ENCODE measurements at places on chromosomes 5 and 9.

GRCh38 chr5:62043289-62044280 is 262.4 kb upstream of the KIF2A start:
- DNase-seq: no peak

- DNase-seq: peak; percentile 23
Measured at GRCh38 chr9:104092875-104093600, 1.1 kb upstream of the SMC2 start.

- peak; percentile 10 for DNase-seq
Measured at GRCh38 chr5:139068494-139069151, 129.5 kb downstream of the SIL1 start.

- peak; percentile 70 for DNase-seq
Measured at GRCh38 chr9:112074250-112075008, 100.7 kb downstream of the SUSD1 start.

GRCh38 chr5:111854186-111854585 is 97.2 kb upstream of the NREP start:
- no peak for DNase-seq

- no peak for DNase-seq
Measured at GRCh38 chr9:2040828-2041227, 25.7 kb downstream of the SMARCA2 start.

- DNase-seq: no peak
Measured at GRCh38 chr5:143259254-143259605, 144.3 kb downstream of the NR3C1 start.

DNA sequence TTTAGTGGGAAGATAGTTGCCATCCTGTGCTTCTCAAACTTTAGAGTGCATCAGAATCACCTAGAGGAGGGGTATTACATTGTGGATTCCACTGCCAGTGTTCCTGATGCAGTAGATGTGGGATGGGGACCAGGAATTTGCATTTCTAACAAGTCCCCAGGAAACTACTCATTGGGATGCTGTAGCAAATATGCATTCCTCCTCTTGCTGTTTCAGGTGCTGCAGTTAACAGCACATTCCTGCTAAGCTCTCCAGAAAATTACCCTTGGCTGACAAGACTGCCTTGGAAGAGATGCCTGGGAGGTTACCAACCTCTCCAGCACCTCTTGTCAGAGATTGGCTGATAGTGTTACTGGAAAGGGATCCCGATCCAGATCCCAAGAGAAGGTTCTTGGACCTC is 270.5 kb downstream of the OSTF1 start:
- no peak for DNase-seq

- peak; percentile 53 for DNase-seq
Measured at GRCh38 chr5:472076-472655, 29.2 kb downstream of the EXOC3 start.

DNA sequence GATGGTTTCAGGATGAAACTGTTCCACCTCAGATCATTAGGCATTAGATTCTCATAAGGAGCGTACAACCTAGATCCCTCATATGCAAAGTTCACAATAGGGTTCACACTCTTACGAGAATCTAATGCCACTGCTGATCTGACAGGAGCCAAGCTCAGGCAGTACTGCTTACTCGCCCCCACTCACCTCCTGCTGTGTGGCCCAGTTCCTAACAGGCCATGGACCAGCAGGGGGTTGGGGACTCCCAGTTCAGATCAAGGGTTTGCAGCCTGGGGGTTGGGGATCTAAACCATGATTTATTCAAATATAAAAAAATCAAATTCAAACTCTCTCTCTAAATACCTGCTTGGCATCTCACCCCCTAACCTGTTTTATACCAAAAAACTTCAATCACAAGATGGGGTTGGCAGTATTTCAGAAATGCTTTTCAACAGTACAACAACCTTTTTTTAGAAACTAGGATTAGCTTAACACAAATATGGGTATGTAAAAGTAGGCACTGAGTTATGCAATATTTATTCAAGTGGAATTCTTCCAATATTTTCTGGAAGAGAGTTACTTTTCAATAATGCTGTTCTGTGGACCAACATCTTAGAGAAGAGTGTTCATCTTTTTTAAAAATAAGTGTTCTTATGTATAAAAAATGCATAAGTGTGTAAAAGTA is 30.1 kb upstream of the SLC12A2 start:
- DNase-seq: peak; percentile 1

DNA sequence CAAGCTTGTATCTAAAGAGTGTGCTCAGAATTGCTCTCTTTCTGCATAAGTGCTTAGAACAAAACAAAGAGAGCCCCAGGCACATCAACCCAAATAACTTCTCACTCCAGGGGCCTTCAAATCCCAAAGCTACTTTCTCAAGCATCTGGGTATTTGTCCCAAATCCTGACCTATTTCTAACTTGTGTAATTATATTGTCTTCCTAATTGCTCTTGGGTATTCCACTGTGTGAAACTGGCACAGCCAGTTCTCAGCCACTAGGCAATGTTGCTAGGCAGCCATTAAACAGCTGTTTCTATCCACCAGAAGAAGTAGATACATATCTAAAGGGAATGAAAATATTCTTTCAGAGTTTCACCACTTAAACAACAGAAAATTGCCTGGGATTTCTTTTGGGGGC is 198.8 kb downstream of the PRELID2 start:
- DNase-seq: no peak

- DNase-seq: no peak
Measured at GRCh38 chr9:134284741-134285140, 41.5 kb upstream of the RXRA start.

- DNase-seq: peak; percentile 79
Measured at GRCh38 chr9:104993291-104993963, 65.5 kb upstream of the ABCA1 start.

- no peak for DNase-seq
Measured at GRCh38 chr5:157198277-157198986, 17.8 kb downstream of the ITK start.

DNA sequence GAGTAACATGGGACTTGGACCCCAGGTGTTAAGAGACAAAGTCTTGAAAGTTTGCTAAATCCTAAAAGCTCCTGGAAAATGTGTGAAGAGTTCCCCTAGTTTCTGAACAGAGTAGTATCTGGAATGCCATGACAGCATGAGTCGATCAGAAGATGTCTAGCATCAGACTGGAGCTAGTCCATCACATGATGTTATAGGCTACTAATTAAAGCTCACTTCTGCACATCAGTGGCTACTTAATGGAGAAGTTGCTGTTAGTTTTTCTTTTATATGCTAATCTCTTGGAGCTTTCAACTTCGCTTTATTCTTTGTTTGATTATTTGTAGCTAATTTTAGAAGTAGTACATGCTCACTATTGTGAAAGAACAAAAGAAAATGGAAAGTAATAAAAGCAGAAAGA is 471.3 kb upstream of the KLF4 start:
- no peak for DNase-seq

DNA sequence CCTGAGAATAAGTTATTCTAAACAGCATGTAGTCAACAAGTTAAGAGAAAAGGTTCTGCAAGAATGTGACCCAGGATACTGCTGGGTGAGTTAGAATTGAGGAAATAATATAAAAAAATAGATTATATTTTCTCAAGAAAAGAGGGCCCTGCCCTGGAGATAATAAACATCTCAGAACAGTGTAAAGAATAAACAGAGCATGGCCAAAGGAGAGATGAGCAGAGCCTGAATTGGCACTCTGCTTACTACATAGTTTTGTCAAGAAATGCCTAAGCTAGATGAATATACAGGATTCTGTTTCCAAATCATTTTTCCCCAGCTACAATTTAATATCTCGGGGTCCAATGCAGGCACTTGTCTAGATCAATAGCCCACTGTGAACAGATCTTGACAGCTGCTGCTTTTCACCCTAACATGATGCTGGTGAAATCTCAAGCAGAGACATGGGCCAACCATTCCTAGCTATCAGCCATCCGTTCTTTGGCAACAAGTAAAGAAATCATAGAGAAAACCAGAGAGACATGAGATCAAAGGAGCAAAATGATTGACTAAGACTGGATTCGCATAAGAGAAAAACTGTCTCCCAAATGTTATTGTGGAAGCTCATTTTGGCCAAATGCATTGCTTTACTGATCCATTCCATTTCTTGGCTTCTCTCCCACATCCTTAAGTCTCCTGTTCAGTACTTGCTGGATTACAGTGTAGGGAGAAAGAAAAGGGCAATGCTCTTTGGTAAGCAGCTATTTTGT is 173.2 kb downstream of the PRELID2 start:
- no peak for DNase-seq

- DNase-seq: no peak
Measured at GRCh38 chr5:14187660-14188059, 44.5 kb downstream of the TRIO start.

GRCh38 chr9:35771943-35772342 is 17.9 kb upstream of the MSMP start:
- DNase-seq: no peak

GRCh38 chr5:133461796-133462516 is 150.4 kb downstream of the FSTL4 start:
- DNase-seq: no peak

DNA sequence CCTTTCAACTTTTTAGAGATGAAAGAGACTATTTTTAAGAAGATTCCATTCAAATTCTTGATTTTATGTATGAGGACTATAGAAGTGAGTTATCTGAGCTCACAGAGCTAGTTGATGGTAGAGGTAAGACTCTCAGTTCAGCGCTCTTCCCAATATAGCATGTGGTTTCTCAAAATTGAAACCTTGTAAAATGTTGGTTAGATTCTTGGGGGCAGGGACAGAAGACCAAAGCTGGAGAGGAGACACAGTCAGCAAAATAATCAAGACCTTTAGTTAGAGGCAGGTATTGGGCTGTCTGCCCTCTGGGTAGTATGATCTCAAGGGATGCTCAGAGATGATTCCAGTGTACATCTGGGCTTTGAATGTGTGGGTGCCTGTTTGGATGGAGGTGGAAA is 246.4 kb downstream of the SH3GL2 start:
- DNase-seq: no peak

- no peak for DNase-seq
Measured at GRCh38 chr9:133785753-133786370, 47.7 kb upstream of the SARDH start.

DNA sequence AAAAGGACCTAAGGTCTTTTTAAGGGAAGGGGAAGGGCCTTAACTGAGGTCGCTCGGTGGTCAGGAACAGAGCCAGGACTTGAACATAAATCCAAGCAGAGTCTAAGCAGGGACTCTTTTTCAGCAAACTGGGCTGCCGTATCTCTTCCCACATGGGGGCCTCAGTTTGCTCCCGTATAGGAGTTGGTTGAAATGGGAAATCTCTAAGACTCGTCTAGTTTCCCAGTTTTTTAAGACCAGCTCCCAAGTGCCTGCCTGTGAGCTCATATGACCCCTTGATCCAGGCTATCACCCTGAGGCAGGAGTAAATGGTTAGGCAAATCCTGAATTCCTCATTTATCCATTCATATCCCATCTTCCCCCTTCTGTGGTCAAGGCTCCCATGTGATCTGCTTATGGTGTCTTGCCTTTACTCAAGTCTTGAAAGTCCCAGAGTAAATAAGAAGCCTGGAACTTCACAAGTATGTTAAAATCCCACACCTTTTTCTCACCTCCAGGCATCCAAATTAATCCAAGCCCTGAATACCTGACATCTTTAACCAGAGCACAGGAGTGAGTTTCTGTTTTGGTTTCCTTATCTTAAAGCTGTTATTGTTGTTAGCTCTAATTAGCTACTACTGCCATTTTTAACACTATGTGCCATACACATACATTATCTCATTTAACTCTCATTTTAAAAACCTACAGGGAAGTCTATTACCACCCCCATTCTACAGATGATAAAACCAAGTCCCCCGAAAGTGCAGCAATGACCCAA is 3.0 kb downstream of the ARSI start:
- DNase-seq: no peak

- peak; percentile 12 for DNase-seq
Measured at GRCh38 chr5:57111993-57112392, 61.9 kb upstream of the GPBP1 start.

GRCh38 chr5:56080375-56081052 is 85.8 kb upstream of the IL6ST start:
- DNase-seq: no peak

DNA sequence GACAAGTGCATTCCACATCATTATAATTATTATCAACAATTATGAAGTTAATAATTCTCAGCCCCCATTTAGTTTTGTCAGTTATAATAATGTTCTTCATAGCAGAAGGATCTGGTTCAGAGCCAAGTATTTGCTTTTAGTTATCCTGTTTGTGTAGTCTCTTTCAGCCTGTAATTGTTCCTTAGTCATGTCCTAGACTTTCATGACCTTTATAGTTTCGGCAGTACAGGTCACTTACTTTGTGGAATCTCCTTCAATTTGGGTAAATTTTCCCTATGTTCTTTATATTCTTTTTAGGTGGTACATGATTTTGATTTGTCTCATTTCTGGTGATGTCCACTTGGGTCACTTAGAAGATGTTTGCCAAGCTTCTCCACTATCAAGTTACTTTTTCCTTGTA is 34.3 kb downstream of the UBE2R2 start:
- no peak for DNase-seq

GRCh38 chr5:138226910-138227309 is 13.8 kb upstream of the CDC23 start:
- no peak for DNase-seq

DNA sequence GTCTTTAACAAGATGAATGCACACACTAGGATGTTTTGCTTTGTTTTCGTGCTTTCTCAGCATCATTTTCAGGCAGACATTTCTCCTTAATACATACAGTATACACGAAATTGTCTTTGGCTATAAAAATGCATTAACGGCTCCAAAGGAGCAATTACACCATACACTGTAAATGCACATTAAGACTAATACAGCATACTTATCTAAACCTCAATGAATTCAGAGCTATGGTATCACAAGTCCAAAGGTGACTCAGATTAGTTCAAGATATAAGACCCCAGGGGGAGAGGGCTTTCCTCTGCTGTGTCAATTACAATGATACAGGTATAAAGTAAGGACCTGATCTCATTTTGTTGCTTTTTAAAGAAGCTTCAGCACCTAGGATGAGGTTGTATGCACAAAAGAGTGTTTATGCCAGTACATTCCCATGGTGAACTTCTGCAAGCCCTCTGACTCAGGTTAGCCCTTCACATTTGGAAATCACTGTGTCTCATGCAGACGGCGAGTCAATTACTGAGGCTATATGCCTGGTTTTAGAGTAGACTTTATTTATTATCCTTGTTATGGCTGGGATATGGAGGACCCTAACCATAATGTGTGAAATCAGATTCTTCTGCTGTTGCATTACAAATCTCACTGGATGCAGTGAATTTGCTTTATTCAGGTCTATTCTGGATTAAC is 233.3 kb downstream of the ZNF608 start:
- DNase-seq: no peak

Data from NB4 (cell line).